Ecto neural progenitor cell (in vitro differentiated cells): ENCODE measurements at places on chromosomes 7 and 10.

DNA sequence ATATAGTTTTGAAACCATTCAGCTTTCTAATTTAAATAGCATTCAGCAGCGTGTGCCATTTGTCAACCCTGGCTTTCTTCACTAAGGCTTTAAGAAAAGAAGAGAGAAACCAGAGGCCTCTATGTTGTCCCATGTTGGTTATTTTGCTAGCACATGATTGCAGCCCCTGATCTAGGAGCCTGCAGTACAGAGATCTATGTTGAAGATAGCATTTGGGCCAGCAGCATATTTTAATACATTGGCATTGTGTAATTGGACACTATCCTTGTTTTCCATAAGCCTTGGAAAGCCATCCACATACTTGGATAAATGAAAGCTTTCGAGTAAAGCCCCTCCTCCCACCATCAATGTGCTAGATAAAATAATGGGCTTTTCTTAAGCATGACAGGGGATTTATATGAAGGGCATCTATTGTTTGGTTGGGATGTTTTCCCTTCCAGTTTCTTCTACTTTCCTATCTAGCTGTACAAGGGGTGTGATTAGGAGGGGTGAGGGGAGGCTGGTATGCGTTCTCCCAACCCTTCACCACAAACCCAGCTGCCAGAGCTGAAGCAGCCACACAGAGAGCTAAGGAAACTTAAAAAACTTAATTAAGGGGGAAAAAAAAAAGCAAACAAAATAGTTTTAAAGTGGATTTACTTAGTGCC lies 23.1 kb upstream of the SDHAF3 start:
- DNase-seq = no peak

DNA sequence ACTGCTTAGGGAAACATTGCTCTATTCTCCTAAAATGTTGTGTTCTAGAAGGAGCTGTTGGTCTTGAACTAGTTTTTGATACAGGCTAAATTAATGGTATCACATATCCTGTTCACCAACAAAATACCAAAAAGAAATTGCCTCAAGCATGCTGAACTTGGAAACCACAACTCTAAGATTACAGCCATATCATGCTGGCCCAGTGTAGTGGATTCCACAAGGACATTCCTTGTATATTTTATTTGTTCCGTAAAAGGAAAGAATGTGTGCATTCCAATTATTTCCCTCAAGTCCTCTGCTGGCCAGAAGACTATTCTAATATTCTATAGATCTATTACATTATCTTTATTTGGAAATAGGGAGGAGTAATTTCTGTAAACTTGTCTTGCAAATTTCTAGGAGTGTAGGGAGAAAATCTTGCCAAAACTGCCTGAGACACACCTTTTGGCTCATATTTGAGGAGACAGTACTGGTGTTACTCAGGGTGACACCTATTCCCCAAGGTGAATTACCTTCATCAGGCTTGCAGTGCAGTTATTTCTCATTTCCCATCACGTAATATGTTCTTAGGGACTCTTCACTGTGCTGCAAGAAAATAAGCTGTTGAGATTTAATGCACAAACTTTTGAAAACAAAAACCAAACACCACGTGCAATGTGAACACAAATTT lies 1.9 kb upstream of the NEBL start:
- DNase-seq = no peak

DNA sequence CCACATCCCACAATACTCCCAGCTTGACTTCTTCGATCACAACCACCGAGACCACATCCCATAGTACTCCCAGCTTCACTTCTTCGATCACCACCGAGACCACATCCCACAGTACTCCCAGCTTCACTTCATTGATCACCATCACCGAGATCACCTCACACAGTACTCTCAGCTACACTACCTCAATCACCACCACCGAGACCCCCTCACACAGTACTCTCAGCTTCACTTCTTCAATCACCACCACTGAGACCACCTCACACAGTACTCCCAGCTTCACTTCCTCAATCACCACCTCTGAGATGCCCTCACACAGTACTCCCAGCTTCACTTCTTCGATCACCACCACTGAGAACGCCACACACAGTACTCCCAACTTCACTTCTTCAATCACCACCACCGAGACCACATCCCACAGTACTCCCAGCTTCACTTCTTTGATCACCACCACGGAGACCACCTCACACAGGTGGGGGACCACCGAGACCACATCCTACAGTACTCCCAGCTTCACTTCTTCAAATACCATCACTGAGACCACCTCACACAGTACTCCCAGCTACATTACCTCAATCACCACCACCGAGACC lies 8.6 kb downstream of the MUC3A start:
- DNase-seq = peak; percentile 66

GRCh38 chr7:44534501-44534900 lies 6.6 kb downstream of the NPC1L1 start:
- peak; percentile 76 for DNase-seq

- no peak for DNase-seq
Observed at GRCh38 chr10:80684259-80684658, 146.6 kb downstream of the SH2D4B start.

DNA sequence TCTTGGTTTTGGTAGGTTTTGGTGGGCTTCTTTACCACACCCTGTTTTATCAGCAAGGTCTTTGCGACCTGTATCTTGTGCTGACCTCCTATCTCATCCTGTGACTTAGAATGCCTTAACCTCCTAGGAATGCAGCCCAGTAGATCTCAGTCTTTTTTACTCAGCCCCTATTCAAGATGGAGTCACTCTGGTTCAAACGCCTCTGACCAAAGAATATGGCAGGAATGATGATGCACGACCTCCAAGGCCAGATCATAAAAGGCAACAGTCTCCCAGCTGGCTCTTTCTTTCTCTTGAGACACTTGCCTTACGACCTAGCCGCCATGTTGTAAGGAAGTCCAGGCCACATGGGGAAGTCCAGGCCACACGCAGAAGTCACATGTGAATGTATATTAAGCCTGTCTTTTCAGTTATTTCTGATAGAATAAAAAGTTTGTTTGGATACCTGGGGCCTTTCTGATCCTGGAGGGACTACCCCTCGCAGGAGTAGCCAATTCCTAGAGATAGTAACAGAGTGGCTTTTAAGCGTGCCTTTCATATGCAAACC lies 10.5 kb upstream of the RADIL start:
- no peak for DNase-seq

- no peak for DNase-seq
Observed at GRCh38 chr7:81195033-81195432, 276.2 kb upstream of the SEMA3C start.
